ENCODE measurements at places on chromosomes 7 and 10.

- no peak for DNase-seq
Observed at GRCh38 chr7:128860158-128861073, 2.2 kb upstream of the ATP6V1F start.

GRCh38 chr7:92621561-92622023 is 31.4 kb upstream of the FAM133B start:
- DNase-seq = no peak

DNA sequence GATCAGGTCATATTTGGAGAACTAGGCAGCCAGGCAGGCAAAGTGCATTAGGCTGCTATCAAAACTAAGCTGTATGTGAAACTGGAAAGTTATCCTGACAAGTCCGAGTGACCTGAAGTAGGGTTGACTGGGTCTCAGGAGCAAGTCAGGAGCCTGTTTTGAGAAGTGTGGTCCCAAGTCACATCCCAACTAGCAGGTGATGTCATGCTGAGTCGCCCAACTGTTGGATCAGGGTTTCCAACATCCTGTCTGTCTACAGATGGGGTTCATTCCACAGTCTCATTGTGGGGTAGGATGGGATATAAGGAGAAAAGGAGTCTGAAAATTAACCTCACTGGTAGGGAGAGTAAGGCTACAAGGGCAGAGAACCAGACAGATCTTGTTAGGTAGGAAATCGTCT is 27.0 kb downstream of the SLC26A4 start:
- DNase-seq = no peak

DNA sequence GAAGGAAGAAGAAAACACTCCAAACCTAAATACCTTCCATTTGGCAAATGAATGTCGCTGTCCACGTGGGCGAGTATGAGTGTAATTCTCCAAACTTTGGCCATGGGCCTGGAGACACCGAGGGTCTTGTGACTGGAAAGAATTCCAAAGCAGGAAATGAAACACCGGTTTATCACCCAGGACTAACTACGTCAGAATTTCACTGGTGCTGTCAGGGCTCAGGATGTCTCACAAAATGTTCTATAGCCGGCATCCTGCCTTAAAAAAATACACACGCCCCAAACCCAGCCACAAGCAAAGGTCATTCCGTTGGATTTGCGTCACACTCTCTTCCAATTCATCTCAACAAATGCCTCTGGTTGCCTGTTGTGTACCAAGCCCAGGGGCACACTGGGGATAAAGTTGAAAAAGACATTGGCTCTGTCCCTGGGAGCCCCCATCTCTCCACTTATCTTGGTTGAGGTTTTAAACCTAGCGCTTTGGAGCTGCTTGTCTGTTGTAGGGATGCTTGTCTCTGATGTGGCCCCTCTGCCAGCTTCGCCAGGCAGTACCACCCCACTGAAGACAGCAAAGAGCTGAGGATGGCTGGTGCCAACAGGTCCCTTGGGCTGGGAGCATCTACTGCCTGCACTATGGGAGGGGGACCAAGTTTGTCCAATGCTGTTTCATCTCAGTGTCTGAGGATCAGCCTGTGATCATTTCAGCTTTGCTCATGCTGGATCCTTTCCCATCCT is 31.2 kb downstream of the GSTO2 start:
- DNase-seq = no peak

DNA sequence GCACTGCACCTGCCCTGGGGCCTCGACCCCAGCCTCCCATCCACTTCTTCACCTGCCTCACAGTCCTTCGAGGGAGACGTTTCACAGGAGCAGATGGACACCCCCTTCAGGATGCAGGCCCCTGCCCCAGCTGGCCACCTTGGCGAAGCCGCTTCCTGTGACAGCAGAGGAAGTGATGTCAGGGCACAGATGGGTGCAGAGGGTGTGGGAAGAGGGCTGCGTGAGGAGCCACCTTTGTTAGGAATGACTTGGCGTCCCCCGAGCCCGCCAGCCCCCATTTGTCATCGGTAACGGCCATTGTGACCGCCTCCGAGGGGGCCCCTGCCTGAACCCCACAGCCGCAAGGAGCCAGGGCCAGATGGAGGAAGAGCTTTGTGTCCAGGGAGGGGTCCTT is 47.4 kb upstream of the SLC29A3 start:
- DNase-seq = no peak

DNA sequence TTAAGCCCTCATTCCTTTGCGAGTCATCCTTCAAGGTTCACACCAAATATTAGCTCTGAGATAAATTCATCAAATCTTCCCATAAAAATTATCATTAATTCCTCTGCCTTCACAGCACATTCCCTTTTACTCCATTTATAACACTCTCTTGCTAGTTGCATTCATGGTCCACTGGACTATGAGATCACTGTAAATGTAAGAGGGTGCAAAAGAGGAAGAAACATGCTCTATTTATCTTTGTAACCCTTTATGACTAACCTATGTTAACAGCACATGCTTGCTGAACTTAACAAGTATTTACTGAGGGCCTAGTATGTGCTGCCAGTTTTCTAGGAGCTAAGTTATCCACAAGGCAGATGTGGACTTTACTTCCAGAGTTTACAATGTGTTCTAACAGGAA is 86.7 kb upstream of the TMEM168 start:
- DNase-seq = no peak

DNA sequence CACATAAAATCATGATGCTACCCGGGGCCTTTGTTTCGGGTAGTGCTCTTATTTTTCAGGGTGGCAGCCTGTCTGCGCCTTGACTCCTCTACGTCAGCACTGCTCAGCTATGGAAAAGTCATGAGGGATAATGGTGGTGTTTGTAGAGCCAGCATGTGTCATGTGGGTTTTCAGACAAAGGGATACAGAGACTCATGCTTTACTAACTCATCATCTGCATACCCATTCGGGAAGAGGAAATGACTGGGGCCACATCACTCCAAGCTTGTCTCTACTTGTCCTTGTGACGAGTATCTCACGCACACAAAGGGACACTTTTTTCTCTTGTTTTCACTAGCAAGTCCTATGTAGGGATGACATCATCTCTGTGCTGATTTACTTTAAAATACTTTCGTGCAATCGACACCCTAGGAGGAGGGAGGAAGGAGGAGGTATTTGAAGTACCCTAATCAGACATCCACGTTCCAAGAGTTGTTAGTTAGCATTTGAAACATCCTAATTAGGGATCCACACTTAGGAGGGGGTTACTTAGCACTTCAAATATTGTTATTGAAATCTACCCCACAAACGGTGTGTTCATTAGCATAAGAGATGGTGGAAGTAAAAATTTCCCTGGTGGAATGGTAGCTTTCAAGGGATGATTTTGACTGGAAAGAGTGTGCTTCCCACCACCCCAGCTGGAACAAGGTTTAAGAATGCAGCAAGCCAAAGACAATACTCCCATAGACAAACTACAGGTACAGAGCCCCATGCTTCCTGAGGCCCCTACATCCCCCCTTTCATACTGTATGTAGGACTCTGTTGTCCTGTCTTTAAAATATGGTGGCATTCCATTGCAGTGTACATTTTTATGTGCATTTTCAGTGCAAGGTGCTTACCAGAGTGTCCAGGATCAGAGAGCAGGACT is 52.0 kb downstream of the THNSL1 start:
- DNase-seq = no peak

DNA sequence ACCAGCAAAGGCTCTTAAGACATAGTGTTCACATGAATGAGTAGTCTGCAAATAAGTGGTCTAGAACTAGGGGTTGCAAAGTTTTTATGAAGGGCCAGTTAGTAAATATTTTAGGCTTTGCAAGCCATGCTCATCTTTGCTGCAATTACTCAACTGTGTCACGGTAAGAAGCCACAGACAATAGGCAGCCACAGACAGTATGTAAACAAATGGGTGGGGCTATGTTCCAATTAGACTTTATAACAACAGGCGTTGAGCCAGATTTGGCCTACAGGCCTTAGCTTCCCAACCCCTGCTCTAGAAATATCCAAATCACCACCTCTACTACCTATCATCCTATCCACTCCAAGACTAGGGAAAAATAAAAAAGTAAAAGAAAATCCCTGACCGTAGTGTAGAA is 9.2 kb downstream of the IKZF5 start:
- no peak for DNase-seq

DNA sequence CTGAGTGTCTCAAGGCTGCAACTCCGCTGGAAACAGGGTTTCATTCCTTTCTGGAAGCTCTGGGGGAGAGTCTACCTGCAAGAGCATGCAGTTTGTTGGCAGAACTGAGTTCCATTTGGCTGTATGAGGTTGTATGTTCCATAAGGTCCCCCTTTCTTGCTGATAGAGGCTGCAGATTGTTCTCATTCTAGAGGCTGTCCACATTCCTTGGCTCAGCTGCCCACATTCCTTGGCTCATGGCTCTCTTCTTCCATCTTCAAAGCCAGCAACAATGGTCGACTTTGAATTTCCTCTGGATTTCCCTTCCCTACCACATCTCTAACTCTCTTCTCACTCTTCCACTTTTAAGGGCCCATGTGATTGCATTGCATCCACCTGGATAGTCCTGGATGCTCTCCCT is 147.3 kb upstream of the CDCA7L start:
- DNase-seq = no peak

- no peak for DNase-seq
Observed at GRCh38 chr7:143492043-143492471, 14.4 kb downstream of the TAS2R41 start.

GRCh38 chr10:114498413-114499111 is 94.3 kb upstream of the AFAP1L2 start:
- DNase-seq = no peak

- DNase-seq = no peak
Observed at GRCh38 chr7:11155883-11156282, 182.2 kb downstream of the PHF14 start.

- DNase-seq = no peak
Observed at GRCh38 chr10:53697038-53697437, 924.5 kb upstream of the MBL2 start.
